ENCODE measurements at places on chromosomes 5 and 9. TPM values are rescaled to one million over a fixed set of nuclear protein-coding genes. Genes with fewer than 3 reads are reported as not detected.

RASEF gene
- total RNA-seq = 26.8 TPM

WNT8A gene
- total RNA-seq = not detected

FBP2 gene
- total RNA-seq = not detected

NIPAL4 gene
- total RNA-seq = not detected

TRIM32 gene
- 27.0 TPM for total RNA-seq

PCDHAC2 gene
- 0.19 TPM for total RNA-seq

PCDHGA3 gene
- 0.76 TPM for total RNA-seq

PCDHA8 gene
- total RNA-seq = not detected

ALDOB gene
- total RNA-seq = 852 TPM

FOXD4 gene
- 0.54 TPM for total RNA-seq

ITGA1 gene
- 41.2 TPM for total RNA-seq

ZNF618 gene
- total RNA-seq = 2.8 TPM

PLAA gene
- 24.0 TPM for total RNA-seq
